ENCODE measurements at places on chromosomes 3 and 15.

- peaks cover 4% of the 10 kb centered on the region for H3K36me3 ChIP-seq
- H3K27me3 ChIP-seq = peaks cover 9% of the 10 kb centered on the region
- no peak for DNase-seq
- H3K4me1 ChIP-seq = peaks cover 4% of the 10 kb centered on the region
- H3K4me3 ChIP-seq = no peak overlapping the region
Observed at GRCh38 chr15:84911879-84912660, 27.6 kb downstream of the SLC28A1 start.

DNA sequence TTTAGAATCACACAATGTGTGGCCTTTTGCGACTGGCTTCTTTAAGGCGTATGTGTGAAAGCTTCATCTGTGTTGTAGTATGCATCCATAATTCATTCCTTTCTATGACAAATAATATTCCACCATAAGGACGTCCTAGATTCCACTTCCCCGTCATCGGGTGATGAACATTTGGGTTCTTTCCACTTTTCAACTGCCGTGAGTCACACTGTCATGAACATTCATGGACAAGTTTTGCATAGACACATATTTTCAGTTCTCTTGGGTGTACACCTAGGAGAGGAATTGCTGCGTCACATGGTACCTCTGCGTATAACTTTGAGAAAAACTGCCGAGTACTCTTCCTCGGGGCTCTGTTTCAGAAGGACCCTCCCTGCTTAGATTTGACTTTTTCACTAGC is 97.3 kb downstream of the TOP2B start:
- H3K36me3 ChIP-seq = no peaks in the 10 kb centered on the region
- H3K27me3 ChIP-seq = peaks cover 4% of the 10 kb centered on the region
- no peak overlapping the region for H3K27ac ChIP-seq
- no peaks in the 10 kb centered on the region for H3K4me1 ChIP-seq

DNA sequence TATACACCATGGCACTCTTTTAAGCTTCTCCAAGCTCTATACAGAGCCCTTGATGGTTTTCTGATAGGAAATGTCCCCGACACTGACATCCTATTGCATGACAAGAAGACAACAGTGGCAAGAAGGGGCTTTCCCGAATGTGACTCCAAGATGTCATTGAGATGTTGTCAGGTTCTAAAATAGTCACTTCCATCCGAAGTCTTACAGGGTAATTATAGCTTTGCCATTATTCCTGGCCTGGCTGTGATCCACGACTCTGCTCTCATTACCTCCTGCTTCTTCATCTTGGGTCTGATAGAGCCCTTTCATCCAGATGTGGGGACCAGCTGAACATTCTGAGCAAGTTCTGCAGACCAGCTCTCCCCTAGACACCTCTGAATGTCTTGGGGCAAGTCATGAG is 40.6 kb upstream of the ADAMTS9 start:
- no peak for DNase-seq
- H3K27ac ChIP-seq = no peak overlapping the region
- H3K4me1 ChIP-seq = no peaks in the 10 kb centered on the region
- no peaks in the 10 kb centered on the region for H3K36me3 ChIP-seq
- no peaks in the 10 kb centered on the region for H3K27me3 ChIP-seq

DNA sequence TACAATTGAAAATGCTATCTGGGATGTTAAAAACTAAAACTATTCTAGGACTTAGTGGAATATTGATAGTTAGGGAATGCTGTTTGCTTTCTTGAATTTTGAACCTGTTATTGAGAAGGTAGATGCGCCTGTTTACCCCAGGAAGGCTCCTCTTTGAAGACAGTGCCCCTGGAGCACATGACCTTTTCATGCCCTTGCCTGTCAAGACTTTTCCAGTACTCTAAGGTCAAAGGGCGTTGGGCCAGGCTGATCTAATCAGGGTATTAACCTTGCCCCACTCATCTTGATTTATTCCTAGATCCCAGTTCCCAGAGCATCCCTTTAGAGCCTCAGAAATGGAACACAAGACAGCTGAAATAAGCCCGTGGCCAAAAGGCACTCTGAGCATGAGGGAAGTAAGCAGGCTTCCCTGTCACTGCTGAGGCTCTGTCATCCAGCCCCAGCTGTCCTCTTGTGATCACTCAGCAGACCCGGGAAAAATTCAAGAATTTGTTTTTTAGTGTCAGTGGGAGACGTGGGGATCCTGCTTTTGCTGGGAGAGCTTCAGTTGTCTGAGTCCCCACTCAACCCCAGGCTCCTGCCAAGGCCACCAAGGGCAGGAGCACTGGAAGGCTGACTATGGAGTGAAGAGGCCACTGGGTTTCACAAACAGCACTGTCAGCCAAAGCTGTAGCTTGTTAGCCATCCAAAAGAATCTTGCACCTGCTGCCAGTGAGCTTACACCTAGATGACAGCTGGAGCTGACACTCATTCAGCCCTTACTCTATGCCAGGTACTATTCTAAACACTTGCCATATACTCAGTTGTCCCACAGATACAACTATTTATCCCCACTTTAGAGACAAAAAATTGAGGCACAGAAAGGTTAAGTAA is 169.0 kb downstream of the PGPEP1L start:
- H3K27ac ChIP-seq = no peak overlapping the region
- no peak for DNase-seq
- H3K27me3 ChIP-seq = peaks cover 3% of the 10 kb centered on the region
- H3K36me3 ChIP-seq = peaks cover 3% of the 10 kb centered on the region
- no peaks in the 10 kb centered on the region for H3K4me1 ChIP-seq
- H3K4me3 ChIP-seq = no peak overlapping the region

GRCh38 chr3:177893331-177893730 is 642.9 kb upstream of the KCNMB2 start:
- H3K27ac ChIP-seq = no peak overlapping the region
- H3K36me3 ChIP-seq = peaks cover 3% of the 10 kb centered on the region
- no peaks in the 10 kb centered on the region for H3K4me1 ChIP-seq
- no peak overlapping the region for H3K4me3 ChIP-seq

DNA sequence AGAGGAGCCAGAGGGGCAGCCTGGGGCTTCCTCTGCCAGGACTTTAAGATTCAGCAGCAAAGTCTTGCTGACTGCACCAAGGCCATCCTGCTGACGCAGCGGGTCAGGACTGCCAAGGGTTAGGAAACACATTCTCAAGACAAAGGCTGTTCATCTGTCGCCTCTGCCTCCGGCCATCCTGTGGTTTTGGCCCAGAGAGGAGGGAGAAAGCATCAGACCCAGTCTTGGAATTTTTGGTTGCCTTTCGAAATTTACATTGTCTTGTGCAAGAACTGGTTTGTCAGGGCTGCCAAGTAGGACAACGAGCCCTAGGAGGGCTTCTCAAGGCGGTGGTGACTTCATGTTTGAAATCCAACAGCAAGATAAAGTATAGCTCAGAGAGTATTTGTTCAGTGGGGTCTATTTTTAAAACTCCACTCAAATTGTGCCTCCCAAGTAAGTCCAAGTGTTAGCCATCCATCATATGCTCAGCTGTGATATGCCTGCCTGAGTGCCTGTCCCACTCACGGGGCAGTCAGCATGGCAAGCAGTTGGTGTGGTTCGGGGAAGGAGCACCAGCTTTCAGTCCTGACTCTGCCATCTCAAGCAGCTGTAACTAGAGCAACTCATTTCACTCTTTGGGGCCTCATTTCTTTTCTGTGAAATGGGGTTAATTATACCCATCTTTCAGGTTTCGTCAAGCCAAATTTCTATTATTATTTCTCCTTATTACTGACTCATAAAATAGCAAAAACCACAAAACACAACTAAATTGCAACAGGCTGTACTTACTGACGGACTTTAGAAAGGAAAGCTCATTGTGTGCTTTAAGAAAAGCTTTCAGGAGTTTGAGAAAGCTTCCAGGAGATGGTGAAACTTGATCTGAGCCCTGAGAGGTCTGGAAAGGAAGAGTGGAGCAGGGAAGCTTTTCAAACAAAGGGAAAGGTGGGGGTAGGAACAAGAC is 42.4 kb upstream of the RHO start:
- peaks cover 11% of the 10 kb centered on the region for H3K36me3 ChIP-seq
- DNase-seq = no peak
- no peak overlapping the region for H3K27ac ChIP-seq
- peaks cover 2% of the 10 kb centered on the region for H3K4me1 ChIP-seq

DNA sequence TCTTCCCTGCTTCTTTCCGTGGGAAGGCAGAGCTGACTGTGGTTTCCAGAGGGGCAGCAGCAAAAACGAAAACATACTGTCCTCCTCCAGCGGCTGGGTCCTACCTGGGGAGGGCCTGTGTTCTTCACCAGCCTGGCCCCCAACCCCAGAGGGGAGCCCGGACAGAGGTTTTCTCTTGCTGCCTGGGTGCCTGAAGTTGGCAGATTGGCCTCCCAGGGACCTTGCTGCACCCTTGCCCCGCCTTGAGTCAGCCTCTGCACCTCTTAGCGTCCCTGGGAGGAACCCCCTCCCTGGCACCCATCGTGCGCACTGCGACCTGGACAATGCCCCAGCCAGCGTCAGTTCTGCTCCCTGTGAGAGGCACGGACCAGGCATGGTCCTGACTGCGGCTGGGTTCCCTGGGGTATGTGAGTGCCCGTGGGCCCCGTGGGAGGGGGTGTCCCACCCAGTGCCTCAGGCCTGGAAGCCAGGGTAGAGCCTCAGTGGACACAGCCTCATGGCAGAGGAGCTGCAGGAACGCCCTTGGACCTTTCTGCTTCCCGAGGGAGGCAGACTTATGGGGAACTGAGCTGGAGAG is 56.8 kb upstream of the PRR23E start:
- H3K27me3 ChIP-seq = peaks cover 35% of the 10 kb centered on the region
- no peak overlapping the region for H3K4me3 ChIP-seq
- H3K4me1 ChIP-seq = peaks cover 3% of the 10 kb centered on the region
- no peaks in the 10 kb centered on the region for H3K36me3 ChIP-seq
- no peak for DNase-seq

DNA sequence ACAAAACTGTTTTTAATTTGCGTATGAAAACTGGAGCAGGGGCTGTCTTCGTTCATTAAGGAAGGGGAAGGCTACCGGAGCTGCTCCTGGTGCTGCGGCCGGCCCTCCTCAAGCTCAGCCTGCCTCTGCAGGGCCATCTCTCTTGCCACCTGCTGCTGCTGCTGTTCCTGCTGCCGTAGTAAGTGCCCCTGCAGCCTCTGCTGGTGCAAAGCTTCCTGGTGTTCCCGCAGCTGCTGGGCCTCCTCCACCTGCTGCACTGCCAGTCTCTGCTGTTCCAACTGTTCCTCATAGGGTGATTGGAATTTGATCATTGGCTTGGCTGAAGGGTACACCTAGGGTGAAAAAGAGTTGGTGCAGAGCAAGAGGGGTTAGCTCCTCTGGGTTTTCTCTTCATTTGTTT is 66.0 kb downstream of the GOLIM4 start:
- peaks cover 36% of the 10 kb centered on the region for H3K36me3 ChIP-seq
- H3K27ac ChIP-seq = no peak overlapping the region
- no peaks in the 10 kb centered on the region for H3K27me3 ChIP-seq
- no peak overlapping the region for H3K4me3 ChIP-seq
- no peak for DNase-seq

DNA sequence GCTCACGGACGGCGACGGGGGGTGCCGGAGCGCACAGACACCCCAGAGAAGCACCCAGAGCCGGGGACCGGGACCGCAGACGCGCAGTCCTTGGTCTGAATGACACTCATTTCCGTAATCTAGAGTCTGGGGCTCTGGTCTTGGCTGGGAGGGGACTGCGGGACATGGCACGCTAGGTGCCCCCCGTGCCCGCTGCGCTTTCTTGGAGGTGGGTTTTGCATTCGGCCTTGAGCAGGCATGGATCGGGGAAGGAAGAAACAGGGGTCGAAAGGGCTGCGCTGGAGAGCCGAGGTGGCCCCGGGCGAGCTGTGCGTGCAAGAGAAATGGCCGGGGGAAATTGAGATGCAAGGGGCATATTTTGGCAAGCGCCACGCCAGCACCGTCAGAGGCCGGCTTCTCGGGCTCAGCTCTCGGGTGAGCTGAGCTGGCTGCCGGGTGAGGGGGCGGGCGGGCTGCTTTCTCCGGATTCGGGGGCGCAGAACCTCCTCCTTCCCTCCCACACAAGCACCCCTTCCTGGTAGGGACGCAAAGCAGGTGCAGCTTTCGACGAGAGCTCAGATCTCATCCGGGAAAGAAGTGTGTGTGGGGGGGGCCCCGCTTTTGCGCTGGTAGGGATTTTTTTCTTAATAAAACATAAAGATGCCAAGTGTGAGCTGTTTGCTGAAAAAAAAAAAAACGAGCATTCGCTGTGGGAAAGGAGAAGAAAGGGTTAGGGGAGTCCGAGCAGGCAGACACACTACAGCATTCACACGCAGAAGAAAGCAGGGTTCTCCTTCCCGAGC is 963 bp upstream of the NTRK3 start:
- peaks cover 30% of the 10 kb centered on the region for H3K27me3 ChIP-seq
- no peak overlapping the region for H3K27ac ChIP-seq
- DNase-seq = no peak

GRCh38 chr3:186121968-186122367 is 13.1 kb upstream of the ETV5 start:
- DNase-seq = no peak
- H3K36me3 ChIP-seq = peaks cover 8% of the 10 kb centered on the region
- no peak overlapping the region for H3K27ac ChIP-seq
- peaks cover 4% of the 10 kb centered on the region for H3K4me1 ChIP-seq
- no peak overlapping the region for H3K4me3 ChIP-seq
- H3K27me3 ChIP-seq = peaks cover 42% of the 10 kb centered on the region

DNA sequence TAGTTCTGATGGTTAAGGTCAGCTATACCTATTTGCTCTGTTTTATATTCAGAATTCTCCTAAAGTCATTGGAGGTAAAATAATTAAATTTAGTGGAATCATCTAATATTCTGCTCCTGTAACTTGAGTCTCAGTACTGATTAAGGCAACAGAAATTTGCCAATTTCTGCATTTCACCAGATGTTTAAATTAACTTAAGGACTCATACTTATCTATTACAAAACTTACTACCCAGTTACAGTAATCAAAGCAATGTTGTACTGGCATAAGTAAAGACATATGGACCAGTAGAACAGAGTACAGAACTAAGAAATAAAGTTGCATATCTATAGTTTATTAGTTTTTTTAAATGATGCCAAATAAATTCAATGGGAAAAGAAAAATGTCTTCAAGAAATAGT is 1043.8 kb downstream of the OTOL1 start:
- H3K4me1 ChIP-seq = no peaks in the 10 kb centered on the region
- H3K27me3 ChIP-seq = no peaks in the 10 kb centered on the region
- H3K27ac ChIP-seq = no peak overlapping the region

GRCh38 chr15:58924327-58924726 is 9.2 kb downstream of the SLTM start:
- no peak overlapping the region for H3K4me3 ChIP-seq
- H3K36me3 ChIP-seq = peaks cover 2% of the 10 kb centered on the region
- no peak overlapping the region for H3K27ac ChIP-seq
- DNase-seq = no peak
- H3K4me1 ChIP-seq = peaks cover 4% of the 10 kb centered on the region

GRCh38 chr3:12585970-12586369 is 29.1 kb downstream of the MKRN2 start:
- peaks cover 6% of the 10 kb centered on the region for H3K4me1 ChIP-seq
- no peak for DNase-seq
- peaks cover 24% of the 10 kb centered on the region for H3K36me3 ChIP-seq
- no peaks in the 10 kb centered on the region for H3K27me3 ChIP-seq

- H3K36me3 ChIP-seq = no peaks in the 10 kb centered on the region
- peak overlapping the region; percentile 30 for H3K27ac ChIP-seq
- peak overlapping the region; percentile 15 for H3K4me3 ChIP-seq
- DNase-seq = no peak
- H3K4me1 ChIP-seq = peaks cover 7% of the 10 kb centered on the region
- H3K27me3 ChIP-seq = no peaks in the 10 kb centered on the region
Observed at GRCh38 chr3:177449360-177450006, 252.2 kb upstream of the TBL1XR1 start.

All from memory B cell (primary cell).